ENCODE measurements at places on chromosomes 2 and 18. TPM values are rescaled to one million over a fixed set of nuclear protein-coding genes. Genes with fewer than 3 reads are reported as not detected.

DNA sequence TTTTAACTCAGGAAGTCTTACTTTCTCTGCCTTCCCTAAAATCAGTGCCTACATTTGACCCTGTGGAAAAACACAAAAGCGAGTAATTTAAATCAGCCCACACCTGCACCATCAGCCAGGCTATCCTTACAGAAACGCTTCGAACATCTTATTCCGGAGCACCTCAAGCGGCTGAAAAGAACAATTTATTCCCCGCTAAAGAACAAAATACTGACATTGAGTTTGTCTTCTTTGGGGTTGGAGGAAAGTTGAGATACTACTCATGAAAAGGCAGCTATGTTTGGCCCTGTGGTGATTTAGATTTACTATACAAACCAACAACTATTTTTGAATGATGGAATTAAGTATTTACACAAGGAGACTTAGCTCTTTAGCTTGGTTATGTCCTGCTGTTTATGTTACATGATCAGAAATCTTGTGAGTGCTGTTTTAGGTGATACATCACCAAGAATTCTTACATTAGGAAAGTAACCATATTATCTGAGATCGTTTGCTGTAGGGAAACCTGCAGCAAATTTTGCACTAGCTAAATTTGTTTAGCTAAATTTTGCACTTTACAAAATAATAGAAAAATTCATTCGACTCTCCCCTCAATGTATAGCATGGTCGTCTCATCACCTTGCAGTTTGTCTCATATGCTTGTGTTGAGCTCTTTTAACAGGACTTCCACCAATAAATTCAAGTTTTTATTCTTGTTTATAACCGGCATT is 158.8 kb upstream of the SIX2 start:
- no peak for DNase-seq
- H3K4me3 ChIP-seq: no peak overlapping the region
- H3K27ac ChIP-seq: no peak overlapping the region
- H3K4me1 ChIP-seq: no peaks in the 10 kb centered on the region
- no peaks in the 10 kb centered on the region for H3K36me3 ChIP-seq

- peaks cover 43% of the 10 kb centered on the region for H3K27me3 ChIP-seq
- H3K4me3 ChIP-seq: peak overlapping the region; percentile 70
- H3K27ac ChIP-seq: peak overlapping the region; percentile 94
Observed at GRCh38 chr2:144518748-144519596, 947 bp downstream of the ZEB2 start.

GRCh38 chr2:108934151-108934550 is 54.9 kb downstream of the EDAR start:
- no peak overlapping the region for H3K27ac ChIP-seq
- DNase-seq: no peak
- no peak overlapping the region for H3K4me3 ChIP-seq
- no peaks in the 10 kb centered on the region for H3K36me3 ChIP-seq

DNA sequence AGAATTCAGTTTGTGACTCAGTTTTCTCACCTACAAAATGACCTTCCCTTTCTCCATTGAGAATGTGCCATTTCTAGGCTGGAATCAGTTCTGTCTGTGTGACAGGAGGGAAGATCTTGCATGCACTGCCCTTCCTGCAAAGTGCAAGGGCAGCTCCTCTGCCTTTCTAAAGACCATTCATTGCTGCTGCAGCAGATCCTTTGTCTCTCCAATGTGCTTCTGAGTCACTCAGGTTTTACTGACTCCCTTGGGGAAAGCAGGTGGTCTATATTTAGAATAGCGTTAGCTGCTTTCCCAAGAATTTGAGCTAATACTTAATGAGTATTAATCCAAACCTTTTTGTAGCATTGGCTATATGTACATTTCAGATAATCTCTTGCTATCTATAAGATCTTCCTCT is 62.5 kb downstream of the DAW1 start:
- no peaks in the 10 kb centered on the region for H3K27me3 ChIP-seq
- no peak overlapping the region for H3K27ac ChIP-seq

GRCh38 chr2:36820942-36821605 is 124.6 kb downstream of the VIT start:
- H3K27ac ChIP-seq: no peak overlapping the region
- H3K4me1 ChIP-seq: no peaks in the 10 kb centered on the region
- no peaks in the 10 kb centered on the region for H3K27me3 ChIP-seq
- no peak for DNase-seq
- no peaks in the 10 kb centered on the region for H3K36me3 ChIP-seq

Gene PHOSPHO2
- 4.9 TPM for total RNA-seq

DNA sequence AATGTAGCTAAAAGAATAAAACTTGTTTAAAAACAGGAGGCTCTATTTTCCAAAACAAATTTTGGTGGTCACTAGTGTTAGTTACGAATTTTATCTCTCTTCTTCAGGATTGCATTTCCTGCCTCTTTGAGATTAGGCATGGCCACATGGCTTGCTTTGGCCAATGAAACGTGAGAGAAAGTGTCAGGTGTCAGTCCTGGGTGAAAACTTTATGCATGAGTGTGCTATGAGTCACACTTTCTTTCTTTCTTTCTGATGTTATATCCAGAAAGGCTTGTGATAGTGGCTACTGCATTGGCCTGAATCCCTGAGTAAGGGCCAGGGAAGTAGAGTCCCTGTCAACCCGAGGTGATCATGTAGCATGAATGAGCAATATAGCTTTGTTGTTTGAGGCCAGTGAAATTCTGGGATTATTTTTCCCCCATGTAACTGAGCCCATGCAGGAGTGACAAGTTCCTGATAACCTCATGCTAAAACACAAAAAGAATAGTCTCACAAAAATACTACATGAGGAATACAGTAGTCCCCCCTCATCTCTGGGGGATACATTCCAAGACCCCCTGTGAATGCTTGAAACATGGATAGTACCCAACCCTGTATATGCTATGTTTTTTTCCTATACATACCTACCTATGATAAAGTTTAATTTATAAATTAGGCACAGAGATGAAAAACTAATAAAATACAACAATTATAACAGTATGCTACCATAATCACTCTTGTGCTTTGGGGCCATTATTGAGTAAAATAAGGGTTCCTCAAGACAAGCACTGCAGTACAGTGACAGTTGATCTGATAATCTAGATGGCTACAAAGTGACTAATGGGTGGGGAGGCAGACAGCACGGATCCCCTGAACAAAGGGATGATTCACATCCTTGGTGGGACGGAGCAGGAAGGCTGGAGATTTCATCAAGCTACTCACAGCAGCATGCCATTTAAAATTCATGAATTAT is 109.5 kb downstream of the CDC42EP3 start:
- no peak overlapping the region for H3K4me3 ChIP-seq
- DNase-seq: no peak
- peaks cover 4% of the 10 kb centered on the region for H3K4me1 ChIP-seq
- H3K27me3 ChIP-seq: no peaks in the 10 kb centered on the region

- no peaks in the 10 kb centered on the region for H3K36me3 ChIP-seq
- H3K4me1 ChIP-seq: peaks cover 59% of the 10 kb centered on the region
- H3K27ac ChIP-seq: no peak within 1 kb of the TSS
- peaks cover 76% of the 10 kb centered on the region for H3K27me3 ChIP-seq
- peak within 1 kb of the TSS; percentile 58 for H3K4me3 ChIP-seq
- peak; percentile 26 for DNase-seq
Observed at GRCh38 chr2:170816504-170817092, at the start of gene GAD1. TSS of gene GAD1 (plus strand) at chr2:170816887. CDS start at chr2:170818592, 1,705 bp downstream.

DNA sequence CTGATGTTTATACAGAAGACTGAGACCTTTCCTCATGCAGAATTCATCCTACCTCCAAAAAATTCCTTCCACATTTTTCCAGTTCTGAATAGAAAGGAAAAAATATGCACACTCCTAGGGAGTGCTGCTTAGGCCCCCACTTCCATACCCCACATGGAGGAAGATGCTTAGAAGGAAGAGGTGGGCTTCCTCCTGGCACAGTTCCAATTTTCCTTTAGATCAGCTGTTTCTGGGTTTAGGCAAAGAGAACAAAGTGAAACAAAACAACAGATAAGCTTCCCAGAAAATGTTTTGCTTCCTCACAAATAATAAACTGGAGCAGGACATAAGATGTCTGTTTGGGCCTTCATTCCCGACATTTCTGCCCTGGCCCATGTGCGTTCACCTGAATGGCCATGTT is 172.6 kb downstream of the PRPF40A start:
- no peaks in the 10 kb centered on the region for H3K27me3 ChIP-seq
- no peak overlapping the region for H3K27ac ChIP-seq
- no peak for DNase-seq
- no peaks in the 10 kb centered on the region for H3K36me3 ChIP-seq
- no peaks in the 10 kb centered on the region for H3K4me1 ChIP-seq

DNA sequence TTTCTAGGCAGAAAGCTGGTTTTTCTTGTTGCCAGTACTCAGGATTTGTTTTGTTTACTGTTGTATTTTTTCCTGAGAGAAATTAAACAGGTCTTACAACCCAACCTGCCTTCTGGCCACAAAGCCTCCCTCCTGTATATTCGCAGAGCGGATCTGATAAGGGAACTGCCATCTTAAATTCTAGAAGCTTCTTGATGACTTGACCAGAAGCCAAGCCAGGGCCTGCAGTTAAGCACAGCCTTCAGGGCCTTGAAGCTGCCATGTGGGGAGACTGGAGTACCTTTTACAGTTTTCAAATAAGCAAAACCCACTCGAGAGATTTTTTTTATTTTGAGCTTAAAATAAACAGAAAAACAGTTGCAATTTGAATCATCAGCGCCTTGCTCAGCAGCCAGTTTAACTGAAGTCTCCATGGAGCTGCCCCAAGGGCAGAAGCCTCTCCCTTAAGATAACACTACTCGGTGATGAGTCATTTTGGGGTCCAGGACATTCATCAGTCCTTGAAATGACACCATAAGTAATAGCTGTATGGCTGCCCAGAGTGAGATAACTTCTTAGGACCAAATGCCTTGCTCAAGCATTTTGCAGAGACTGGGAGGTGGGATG is 51.5 kb upstream of the PHLPP1 start:
- no peaks in the 10 kb centered on the region for H3K27me3 ChIP-seq
- no peak for DNase-seq
- H3K36me3 ChIP-seq: no peaks in the 10 kb centered on the region
- H3K4me3 ChIP-seq: no peak overlapping the region
- no peaks in the 10 kb centered on the region for H3K4me1 ChIP-seq

Data from CD8-positive, alpha-beta memory T cell (primary cell).